ENCODE measurements at places on chromosomes 16 and 17.

DNA sequence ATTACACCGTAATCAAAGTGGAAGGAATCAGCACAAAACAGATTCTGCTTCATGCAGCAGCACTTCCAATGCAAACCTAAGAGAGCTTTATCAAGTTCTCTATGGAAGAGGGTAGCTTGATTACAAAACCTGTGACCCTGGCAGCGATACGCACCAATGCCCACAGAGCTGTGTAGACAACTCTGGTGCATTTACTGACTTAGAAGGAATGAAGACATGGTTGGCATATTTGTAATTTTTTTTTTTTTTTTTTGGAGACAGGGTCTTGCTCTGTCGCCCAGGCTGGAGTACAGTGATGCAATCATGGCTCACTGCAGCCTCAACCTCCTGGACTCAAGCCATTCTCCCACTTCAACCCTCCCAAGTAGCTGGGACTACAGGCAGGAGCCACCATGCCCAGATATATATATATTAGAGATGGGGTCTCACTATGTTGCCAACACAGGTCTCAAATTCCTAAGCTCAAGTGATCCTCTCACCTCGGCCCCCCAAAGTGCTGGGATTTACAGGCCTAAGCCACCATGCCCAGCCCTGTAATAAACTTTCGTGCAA lies 49.4 kb downstream of the XPO6 start:
- DNase-seq: no peak

DNA sequence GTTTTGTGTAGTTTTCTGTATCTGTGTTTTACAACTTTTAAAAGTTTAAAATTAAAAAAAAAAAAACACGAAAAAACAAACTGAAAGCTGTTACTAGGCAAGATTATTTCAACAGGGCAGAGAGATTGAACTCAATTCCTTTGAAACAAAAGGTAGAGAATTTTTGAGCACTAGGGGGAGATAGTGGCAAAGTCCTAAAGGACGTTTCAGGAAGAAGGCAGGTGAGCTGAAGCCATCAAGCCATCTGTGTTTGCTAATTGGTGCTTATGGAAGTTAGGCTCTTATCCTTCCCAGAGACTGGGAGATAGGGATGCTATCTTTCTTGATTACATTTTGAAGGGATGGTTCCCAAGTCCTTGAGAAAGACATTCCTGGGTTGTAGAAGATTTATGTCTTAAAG lies 70.6 kb upstream of the CLEC3A start:
- no peak for DNase-seq

- DNase-seq: no peak
Measured at GRCh38 chr16:57244463-57244766, 644 bp upstream of the ARL2BP start.

DNA sequence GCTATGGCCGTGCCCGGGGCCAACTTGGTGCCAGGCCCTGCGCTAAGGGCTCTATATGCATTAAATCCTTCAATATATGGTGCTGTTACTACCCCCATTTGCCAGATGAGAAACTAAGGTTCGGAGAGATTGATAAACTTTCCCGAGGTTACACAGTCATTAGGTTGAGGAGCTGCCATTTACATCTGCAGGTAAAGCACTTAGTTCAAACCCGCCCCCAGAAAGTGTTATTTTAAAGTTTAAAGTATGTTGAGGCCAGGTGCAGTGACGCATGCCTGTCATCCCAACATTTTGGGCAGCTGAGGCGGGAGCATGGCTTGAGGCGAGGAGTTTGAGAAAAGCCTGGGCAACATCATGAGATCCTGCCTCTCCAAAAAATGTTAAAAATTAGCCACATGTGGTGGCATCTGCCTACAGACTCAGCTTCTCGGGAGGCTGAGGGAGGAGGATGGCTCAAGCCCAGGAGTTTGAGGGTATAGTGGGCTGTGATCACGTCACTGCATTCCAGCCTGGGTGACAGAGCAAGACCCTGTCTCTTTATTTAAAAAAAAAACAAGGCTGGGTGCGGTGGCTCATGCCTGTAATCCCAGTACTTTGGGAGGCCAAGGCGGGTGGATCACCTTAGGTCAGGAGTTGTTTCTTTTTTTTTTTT lies 264.7 kb downstream of the PARN start:
- no peak for DNase-seq

GRCh38 chr17:12994341-12995074 lies 23.3 kb downstream of the ELAC2 start:
- no peak for DNase-seq

- no peak for DNase-seq
Measured at GRCh38 chr17:49705254-49705653, 2.5 kb downstream of the SLC35B1 start.

DNA sequence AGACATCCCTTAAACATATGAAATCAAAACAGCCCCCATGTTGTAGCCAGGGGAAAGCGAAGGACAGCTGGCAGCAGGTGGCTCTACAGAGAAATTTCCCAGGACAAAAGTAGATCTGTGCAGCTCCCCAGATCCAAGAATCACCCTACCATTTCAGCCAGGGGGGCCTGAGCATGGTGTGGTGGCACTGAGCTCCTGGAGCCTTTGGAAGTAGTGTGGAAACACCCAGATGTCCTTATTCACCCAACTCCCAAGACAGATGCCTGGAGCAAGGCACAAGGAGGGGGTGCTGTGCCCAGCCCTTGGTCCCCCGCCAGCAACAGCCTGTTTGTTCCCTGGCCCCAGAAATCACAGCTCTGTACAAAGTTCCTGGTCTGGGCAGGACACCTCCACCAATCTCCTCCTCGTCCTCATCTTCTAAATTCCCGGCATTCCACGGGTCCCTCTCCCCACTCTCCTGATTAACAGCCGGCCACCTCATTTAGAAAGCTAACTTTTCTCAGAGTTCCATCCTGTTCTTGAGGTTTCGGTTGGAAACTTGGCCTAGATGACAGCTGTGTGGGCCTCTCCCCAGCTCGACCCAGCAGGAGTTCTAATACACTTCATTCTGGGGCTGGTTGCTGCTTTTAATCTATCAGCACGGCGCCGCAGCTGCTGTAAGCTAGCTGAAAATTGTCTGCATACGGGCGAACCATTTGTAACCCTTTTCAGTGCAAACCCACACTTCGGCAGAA lies 191.1 kb downstream of the C16orf78 start:
- no peak for DNase-seq

DNA sequence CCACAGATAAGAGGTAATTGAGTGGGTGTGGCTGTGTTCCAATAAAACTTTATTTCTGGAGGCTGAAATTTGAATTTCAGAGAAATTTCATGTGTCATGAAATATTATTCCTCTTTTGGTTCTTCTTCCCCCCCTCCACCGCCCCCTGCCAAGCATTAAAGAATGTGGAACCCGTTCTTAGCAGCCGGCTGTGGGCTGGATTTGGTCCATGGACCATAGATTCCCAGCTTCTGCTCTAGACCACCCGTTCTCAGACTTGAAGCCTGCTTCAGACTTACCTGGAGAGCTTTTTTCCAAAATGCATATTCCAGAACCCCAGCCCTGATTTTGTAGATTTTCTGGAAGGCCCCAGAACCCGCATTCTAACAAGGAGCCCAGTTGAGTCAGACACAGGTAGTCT lies 15.1 kb upstream of the LASP1NB start:
- DNase-seq: no peak

DNA sequence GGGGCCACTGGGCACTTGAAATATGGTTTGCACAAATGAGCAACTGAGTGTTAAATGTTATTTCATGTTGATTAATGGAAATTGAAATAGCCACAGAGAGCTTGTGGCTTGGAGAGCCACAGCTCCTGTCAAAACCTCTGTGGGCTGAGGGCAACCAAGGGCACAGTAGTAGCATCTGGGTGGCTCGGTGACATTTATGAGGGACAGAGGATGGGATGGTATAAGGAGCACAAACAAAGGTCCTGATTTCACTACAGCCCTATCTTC lies 215.9 kb downstream of the SOX9 start:
- DNase-seq: no peak

GRCh38 chr16:29978081-29978480 lies 4.4 kb downstream of the TAOK2 start:
- DNase-seq: no peak

- no peak for DNase-seq
Measured at GRCh38 chr17:16258901-16259300, 41.9 kb downstream of the PIGL start.

- no peak for DNase-seq
Measured at GRCh38 chr16:50516890-50517289, 31.3 kb upstream of the NKD1 start.

DNA sequence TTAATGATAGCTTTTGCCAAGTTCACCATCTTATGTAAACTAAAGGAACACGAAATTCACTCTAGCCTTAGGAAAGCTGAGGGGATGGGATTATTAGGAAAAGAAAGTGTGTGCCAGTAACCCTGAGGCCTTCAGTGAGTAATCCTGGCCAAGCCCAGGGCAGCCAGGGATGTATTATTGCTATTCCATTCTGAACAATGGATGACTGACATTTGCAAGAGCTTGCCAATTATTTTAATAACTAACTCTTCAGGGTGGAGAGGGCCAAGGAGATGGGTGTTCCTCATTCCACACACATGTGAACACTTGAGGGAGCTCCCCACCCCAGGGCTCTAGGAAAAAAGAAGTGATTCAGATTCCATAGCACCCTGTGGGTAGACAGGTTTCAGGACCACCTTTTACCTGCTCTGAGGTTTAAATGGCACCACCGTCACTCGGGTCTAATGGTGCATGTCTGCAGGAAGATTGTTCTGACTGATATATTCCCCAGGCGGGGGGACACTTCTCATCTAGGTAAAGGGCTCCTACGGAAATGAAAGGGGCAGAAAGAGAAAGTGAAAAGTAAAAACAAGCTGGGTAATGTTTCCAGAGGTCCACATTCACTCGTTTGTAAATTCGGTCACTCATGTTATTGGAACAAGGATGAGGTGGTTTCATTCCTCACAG lies 41.5 kb downstream of the TK2 start:
- no peak for DNase-seq

DNA sequence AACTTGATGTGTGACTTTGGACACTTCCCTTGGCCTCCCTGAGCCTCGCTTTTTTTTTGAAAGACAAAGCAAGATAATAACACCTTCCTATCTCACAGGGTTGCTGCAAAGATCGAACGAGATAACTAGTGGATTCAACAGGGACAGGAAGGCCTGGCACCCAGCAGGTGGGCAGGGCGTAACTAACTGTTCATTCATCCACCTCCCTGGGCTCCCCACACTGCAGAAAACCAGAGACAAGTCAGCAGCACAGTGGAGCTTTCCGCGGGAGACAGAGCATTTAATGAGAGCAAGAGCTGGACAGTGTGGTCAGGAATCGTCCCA lies 28.7 kb downstream of the SLC13A5 start:
- DNase-seq: no peak

GRCh38 chr16:73011926-73012325 lies 36.0 kb downstream of the ZFHX3 start:
- no peak for DNase-seq

DNA sequence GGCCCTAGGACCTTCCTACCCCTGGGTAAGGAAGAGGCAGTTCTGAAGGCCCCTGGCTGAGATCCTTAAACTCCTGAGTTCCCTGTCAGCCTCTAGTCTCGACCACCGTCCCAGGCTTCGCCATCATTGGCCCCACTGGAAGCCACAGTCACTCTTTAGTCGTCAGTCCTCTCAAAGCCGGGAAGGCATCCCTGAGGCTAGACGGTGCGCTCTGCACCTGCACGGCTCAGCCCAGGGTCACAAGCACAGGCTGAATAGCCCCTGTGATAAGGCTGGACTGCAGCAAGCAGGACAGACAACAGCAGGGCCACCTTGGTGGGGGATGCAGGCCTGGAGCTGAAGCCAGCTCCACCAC lies 3.3 kb upstream of the HEXIM1 start:
- DNase-seq: no peak

- DNase-seq: no peak
Measured at GRCh38 chr16:20930365-20930690, 29.8 kb downstream of the LYRM1 start.

GRCh38 chr17:58172369-58173071 lies 5.7 kb downstream of the OR4D2 start:
- no peak for DNase-seq

DNA sequence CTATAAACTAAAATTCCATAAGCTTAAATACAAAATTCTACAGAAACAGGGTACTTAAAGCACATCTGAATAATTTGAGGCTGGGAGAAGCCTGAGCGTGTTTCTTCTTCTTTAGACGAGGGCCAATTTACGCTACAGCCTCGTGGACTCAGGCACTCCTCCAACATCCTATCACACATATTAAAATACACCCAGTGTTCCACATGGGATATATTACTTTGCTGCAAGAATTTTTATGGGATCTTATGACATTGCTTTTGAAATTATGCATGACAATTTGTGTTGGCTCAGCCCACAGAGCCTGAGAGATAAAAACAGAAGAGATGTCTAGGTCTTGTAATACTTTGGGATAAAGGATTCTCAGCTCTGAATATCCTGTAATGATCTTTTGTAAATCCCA lies 3.5 kb upstream of the TANGO6 start:
- no peak for DNase-seq

DNA sequence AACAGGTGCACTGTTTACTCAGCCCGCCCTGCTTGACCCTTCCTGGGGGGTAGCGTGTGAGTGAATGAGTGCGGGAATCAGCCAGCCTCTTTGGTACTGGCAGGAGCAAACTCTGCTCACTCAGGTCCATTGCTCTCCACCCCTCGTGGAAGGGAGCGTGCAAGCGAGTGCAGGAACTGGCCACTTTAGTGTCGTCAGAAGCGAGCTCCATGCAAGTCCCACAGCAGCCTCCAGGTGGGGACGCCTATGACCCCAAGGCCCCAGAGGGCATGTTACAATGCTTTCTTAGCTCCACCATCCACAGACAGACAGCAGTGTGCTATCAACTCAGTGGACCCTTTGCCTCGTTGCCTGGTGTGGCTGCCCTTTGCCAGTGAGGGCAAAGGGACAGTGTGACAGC lies 1025.1 kb upstream of the CDH8 start:
- no peak for DNase-seq

- DNase-seq: no peak
Measured at GRCh38 chr17:38334480-38335364, 9.0 kb downstream of the GPR179 start.

DNA sequence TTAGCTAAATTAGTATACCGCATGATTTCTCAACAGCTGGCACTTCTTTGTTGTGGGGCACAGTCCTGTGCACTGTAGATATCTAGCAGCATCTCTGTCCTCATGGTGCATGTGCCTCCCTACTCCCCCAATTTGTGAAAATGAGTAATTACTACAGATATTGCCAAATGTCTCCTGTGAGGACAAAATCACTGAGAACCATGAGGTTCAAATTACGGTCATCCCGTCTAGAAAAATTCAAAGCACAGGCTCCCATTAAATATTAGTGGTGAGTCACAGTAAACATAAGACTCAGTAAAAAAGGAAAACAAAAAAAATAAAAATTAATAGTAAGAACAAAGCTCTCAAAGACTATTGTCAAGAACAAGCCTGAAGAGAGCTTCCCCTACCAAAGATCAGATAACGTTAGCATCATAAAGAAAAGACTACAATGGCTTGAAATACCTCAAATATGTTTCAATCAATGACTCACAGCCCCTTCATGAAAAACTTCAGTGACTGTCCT lies 57.8 kb downstream of the STH start:
- DNase-seq: no peak

Measured in T-helper 9 cell (primary cell).